ENCODE measurements at places on chromosomes 3 and 15.

DNA sequence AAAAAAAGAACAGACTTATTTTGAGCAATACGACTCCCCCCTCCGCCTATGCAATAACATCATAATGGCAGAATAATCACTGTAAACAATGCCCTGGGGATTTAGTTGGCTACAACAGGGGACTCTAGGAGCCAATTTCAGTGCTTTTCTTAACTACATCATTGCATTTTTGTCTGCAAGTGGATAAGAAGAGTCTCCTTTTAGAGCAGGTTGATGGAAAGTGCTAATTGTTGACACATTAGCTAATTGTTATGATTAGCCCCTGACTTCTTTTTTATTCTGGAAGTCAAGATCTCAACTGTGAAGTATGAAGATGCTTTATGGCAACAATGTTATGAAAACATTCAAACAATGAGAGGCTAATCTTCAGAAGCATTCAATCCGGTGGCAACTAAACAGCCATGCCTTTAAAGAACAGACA lies 121.2 kb downstream of the MECOM start:
- DNase-seq = no peak
- no peak overlapping the region for H3K27ac ChIP-seq
- no peak overlapping the region for H3K4me3 ChIP-seq

- DNase-seq = no peak
- peaks cover 6% of the 10 kb centered on the region for H3K4me1 ChIP-seq
- no peak overlapping the region for H3K4me3 ChIP-seq
- no peaks in the 10 kb centered on the region for H3K36me3 ChIP-seq
- H3K27me3 ChIP-seq = no peaks in the 10 kb centered on the region
Observed at GRCh38 chr3:46703013-46703520, 1.9 kb downstream of the TMIE start.

DNA sequence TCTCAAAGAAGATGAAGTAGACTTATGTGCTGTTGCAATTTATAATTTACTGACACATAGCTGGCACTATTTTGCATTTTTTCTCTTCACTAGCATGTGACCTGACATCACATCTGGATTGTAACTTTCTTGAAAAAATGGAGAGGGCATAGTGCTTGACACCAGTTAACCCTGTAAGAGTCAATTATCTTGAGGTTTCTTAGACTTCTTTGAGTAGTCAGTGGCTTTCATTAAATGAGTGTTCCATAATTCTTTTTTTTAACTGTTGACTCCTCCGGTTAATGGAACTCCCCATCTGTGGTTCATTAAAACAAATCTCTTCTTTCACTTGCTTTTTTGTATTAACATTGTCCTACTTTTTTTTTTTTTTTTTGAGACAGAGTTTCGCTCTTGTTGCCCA lies 16.9 kb upstream of the PRKCI start:
- no peak for DNase-seq
- H3K4me1 ChIP-seq = no peaks in the 10 kb centered on the region
- H3K4me3 ChIP-seq = no peak overlapping the region
- H3K27me3 ChIP-seq = no peaks in the 10 kb centered on the region

GRCh38 chr15:45391746-45392583 lies 13.6 kb upstream of the GATM start:
- no peak for DNase-seq
- H3K27me3 ChIP-seq = no peaks in the 10 kb centered on the region
- H3K27ac ChIP-seq = no peak overlapping the region
- H3K36me3 ChIP-seq = no peaks in the 10 kb centered on the region
- peaks cover 2% of the 10 kb centered on the region for H3K4me1 ChIP-seq

- DNase-seq = no peak
- H3K4me3 ChIP-seq = no peak overlapping the region
- no peaks in the 10 kb centered on the region for H3K36me3 ChIP-seq
- no peaks in the 10 kb centered on the region for H3K4me1 ChIP-seq
Observed at GRCh38 chr15:88881775-88882174, 13.6 kb downstream of the HAPLN3 start.

GRCh38 chr3:63580151-63580550 lies 72.3 kb upstream of the SNTN start:
- no peak for DNase-seq
- no peak overlapping the region for H3K4me3 ChIP-seq
- no peaks in the 10 kb centered on the region for H3K36me3 ChIP-seq
- H3K27me3 ChIP-seq = no peaks in the 10 kb centered on the region
- H3K27ac ChIP-seq = no peak overlapping the region
- H3K4me1 ChIP-seq = no peaks in the 10 kb centered on the region

DNA sequence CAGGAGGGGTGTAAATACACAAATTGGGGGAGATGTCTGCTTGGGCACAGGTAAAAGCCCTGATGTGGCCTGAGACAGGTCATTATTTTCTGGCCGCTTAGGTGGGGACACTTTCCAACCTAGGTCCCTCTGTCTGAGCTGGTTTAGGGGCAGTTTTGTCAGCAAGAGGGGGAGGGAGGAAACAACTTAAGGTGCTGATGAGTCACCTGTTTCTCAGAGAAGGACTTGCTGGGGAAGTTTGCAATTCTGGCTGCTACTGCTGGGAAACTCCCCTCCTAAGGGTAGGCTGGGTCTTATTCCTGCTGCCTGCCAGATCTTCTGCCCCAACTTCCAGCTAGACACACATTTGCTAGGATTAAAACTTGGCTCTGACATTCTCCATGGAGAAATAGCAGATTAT lies 4.8 kb upstream of the RHOV start:
- H3K4me3 ChIP-seq = no peak overlapping the region
- no peak for DNase-seq
- no peaks in the 10 kb centered on the region for H3K27me3 ChIP-seq
- H3K36me3 ChIP-seq = no peaks in the 10 kb centered on the region

DNA sequence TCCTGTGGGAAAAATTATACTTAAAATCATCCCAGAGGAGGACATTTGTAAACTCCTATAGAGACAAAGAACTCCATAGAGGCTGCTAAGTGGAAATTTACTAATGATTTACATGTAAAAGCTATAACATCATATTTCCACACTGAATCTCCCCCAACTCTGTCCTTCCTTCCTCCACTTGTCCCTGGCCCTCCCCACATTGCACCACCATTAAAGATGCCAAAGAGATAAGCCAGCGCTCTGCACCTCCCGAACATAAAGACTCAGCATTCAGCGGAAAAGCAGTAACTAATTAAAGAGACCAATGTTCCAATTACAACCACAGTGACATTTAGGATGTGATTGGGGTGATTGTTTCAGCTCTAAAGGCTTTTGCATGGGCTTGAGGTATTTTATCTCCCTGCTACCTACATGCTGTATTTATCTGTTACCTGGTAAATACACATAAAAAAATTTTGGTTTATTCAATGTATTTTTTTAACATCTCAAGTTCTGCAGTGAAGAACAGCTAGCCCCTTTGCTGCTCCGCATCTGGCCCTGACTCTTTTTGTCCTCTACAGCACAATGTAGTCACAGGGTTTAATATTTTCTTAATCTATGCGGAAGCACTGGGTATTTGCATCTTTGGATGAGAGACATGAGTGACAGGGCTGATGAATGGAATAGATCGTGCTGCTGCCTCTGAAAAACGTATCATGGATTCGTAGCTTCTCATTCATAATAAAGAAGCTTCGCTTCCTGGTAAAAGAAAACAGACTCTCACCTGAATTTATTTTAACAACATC lies 35.3 kb upstream of the B3GNT5 start:
- DNase-seq = no peak
- H3K27ac ChIP-seq = no peak overlapping the region
- H3K4me3 ChIP-seq = no peak overlapping the region
- H3K36me3 ChIP-seq = no peaks in the 10 kb centered on the region
- no peaks in the 10 kb centered on the region for H3K27me3 ChIP-seq

DNA sequence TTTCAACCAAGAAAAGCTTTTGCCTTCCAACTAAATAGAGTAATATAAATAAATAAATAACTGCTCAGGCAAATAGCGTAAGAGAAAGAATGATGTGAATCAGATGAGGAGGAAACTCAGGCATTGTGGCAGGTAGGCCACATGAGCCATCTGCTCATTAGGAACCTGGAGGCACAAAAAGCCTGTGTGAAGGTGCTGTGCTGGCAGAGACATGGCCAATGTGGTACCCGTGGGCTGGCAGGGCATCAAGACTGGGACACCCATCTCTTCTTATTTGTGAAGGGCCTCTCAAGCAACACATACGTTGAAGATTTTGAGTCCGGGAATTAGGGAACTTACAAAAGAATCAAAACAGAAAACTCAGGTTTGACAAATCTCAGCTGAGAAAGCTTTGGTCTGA lies 9.5 kb downstream of the ANKRD34C start:
- no peak overlapping the region for H3K4me3 ChIP-seq
- H3K27me3 ChIP-seq = no peaks in the 10 kb centered on the region
- H3K27ac ChIP-seq = no peak overlapping the region
- no peaks in the 10 kb centered on the region for H3K36me3 ChIP-seq
- H3K4me1 ChIP-seq = no peaks in the 10 kb centered on the region

DNA sequence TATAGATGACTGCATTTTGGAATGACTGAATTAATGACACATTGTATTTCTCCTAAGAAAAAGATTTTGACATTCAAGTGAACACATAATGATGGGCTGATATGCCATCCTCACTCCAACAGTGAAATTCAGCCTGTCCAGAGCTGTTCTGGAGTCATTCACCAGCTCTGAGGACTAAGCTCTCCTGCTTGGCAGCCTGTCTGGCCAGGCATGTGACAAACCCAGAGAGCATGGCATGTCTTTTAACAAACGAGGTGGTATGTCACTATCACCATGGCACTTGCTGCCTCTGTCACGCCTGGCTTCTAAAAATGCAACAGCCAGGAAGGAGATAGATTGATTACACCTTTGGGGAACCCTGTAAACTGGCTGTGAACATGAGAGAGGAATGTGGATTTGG lies 1.4 kb downstream of the ACTC1 start:
- peaks cover 9% of the 10 kb centered on the region for H3K4me1 ChIP-seq
- no peak overlapping the region for H3K27ac ChIP-seq
- peak; percentile 56 for DNase-seq
- peaks cover 10% of the 10 kb centered on the region for H3K27me3 ChIP-seq

GRCh38 chr15:34730701-34731100 lies 24.1 kb downstream of the GJD2 start:
- no peaks in the 10 kb centered on the region for H3K4me1 ChIP-seq
- no peaks in the 10 kb centered on the region for H3K36me3 ChIP-seq
- no peaks in the 10 kb centered on the region for H3K27me3 ChIP-seq

- no peak for DNase-seq
- no peak within 1 kb of the TSS for H3K4me3 ChIP-seq
- H3K27ac ChIP-seq = no peak within 1 kb of the TSS
Observed at GRCh38 chr15:23565395-23566070, at the start of gene MKRN3. MKRN3 (plus strand) TSS chr15:23565674; CDS start chr15:23565783, 109 bp downstream.

DNA sequence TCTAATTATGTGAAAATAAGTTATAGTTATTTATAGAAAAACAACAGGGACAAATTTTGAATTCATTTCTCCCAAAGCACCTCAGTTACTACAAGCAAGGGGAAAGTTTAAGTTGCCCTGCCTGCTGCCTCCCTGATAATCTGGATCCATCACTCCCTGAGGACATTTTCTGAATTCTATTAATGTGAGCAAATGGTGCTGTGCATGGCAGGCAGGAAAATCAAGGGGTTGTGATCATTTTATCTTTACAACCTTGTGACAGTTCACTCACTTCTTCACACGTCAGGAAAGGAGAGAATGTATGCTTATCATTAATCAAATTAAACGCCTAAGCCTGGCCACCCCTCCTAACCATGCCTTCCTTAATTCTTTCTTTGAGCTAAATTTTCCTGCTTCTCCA lies 39.3 kb downstream of the ITGB5 start:
- no peak for DNase-seq
- no peak overlapping the region for H3K4me3 ChIP-seq
- no peaks in the 10 kb centered on the region for H3K36me3 ChIP-seq
- no peaks in the 10 kb centered on the region for H3K27me3 ChIP-seq

DNA sequence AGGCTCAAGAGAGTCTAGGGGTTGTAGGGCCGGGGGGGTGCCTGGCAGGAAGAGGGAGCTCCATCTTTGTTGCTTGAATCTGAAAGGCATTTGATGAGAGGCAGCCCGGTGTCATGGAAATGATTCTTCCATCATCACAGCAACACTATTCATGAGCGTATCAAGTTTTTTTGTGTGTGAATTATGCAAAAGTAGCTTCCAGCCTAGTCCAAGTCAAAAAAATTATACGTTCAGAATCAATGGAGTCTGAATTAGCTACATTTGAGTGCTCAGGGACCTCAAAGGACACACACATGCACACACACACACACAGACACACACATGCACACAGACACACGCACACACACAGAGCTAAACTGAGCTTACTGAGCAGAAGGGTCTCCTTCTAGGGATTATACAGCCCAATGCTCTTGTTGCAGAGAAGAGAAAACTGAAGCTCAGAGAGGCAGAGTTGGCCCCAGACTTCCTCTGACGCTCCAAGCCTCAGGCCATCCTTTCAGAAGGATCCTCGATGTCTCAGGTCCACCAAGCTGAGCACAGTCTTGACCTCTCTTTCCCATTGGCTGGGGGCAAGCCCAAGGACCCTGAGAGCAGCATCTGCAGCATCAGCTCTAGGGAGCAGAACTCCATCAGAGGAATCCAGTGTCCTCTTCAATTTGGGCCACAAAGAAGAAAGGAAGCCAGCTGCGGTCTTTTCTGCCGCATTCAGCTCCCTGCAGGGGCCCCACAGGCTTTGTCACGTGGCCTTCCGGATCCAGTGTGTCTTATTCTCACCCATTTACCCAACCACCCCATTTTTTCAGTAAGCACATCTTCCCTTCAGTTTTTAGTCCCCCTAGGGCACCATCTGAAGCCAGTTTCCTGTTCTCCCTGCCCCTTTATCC lies 228.0 kb downstream of the UACA start:
- H3K27ac ChIP-seq = no peak overlapping the region
- H3K4me1 ChIP-seq = no peaks in the 10 kb centered on the region
- H3K27me3 ChIP-seq = no peaks in the 10 kb centered on the region
- H3K4me3 ChIP-seq = no peak overlapping the region
- no peak for DNase-seq
- no peaks in the 10 kb centered on the region for H3K36me3 ChIP-seq

- no peaks in the 10 kb centered on the region for H3K36me3 ChIP-seq
- H3K27ac ChIP-seq = no peak overlapping the region
- peaks cover 14% of the 10 kb centered on the region for H3K4me1 ChIP-seq
- no peaks in the 10 kb centered on the region for H3K27me3 ChIP-seq
Observed at GRCh38 chr3:94304954-94305353, 242.1 kb downstream of the NSUN3 start.

- H3K36me3 ChIP-seq = no peaks in the 10 kb centered on the region
- H3K4me1 ChIP-seq = no peaks in the 10 kb centered on the region
- H3K4me3 ChIP-seq = no peak overlapping the region
- DNase-seq = no peak
- H3K27ac ChIP-seq = no peak overlapping the region
Observed at GRCh38 chr3:18249126-18249525, 176.0 kb downstream of the SATB1 start.

GRCh38 chr3:143092191-143092590 lies 27.4 kb upstream of the CHST2 start:
- no peak for DNase-seq
- no peaks in the 10 kb centered on the region for H3K27me3 ChIP-seq
- peaks cover 21% of the 10 kb centered on the region for H3K4me1 ChIP-seq
- no peak overlapping the region for H3K4me3 ChIP-seq
- peak overlapping the region; percentile 25 for H3K27ac ChIP-seq

DNA sequence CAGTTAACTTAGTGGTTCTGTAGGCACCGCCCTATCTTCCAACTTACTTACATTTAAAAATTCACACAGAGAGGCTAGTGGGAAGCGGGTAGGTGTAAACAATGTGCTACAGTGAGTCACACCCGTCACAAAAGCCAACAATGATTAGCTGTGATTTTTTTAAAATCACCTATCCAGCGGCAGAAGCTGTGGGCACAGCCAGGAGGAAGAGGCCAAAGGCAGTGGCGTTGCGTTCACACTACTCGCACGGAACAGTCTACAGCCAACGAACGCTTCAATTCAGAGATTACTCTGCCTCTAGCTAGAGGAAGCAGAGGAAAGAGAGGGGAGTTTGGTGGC lies 2.5 kb upstream of the NLGN1 start:
- no peaks in the 10 kb centered on the region for H3K27me3 ChIP-seq
- peak overlapping the region; percentile 70 for H3K4me3 ChIP-seq
- DNase-seq = no peak
- no peaks in the 10 kb centered on the region for H3K36me3 ChIP-seq
- H3K4me1 ChIP-seq = peaks cover 4% of the 10 kb centered on the region
